NCI-H1092 (cell line): ENCODE measurements at places on chromosomes 11 and 22.

DNA sequence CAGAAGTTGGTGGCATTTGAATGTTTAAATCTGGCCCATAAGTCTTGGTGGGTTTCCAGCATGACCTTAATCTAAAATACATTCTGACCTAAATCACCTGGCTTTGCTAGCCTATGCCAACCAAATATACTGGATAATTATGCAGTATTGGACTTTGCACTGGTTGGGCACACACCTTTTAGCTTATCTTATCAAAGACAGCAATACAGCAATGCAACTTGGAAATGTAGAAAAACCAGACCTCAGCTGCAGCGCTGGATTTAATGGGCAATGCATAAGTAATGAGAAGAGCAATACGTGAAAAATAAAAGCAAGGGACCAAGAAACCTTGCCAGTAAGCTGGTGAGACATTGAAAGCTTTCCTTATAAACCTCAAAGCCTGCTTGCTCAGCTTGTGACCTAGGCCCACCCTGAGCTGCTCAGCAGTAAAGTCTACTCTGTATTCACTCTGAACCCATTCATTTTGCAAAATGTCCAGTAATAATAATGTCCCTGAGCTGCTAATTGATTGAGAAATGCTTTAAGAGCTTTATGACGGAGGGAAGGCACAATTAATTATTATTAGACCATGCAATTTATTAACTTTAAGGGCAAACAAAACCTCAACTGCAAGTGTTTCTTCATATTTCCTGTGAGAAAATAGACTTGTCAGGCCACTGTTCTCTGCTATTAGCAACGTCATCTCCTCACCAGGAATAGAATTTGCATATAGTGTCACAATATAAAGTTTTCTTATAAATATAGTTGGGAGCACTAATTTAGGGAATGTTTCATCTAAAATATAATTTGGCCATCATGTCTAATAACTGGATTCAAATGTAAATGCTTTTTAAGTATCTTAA is 49.4 kb upstream of the CEP295 start:
- DNase-seq = no peak

- DNase-seq = no peak
These were observed at the start of gene SPI1 for GRCh38 chr11:47378010-47378835. SPI1 (minus strand) TSS chr11:47378547; CDS start chr11:47378353, 194 bp downstream.

- no peak for DNase-seq
These were observed 186.8 kb downstream of the ETS1 start for GRCh38 chr11:128400382-128401203.

- DNase-seq = peak; percentile 27
These were observed 12.6 kb upstream of the COX8A start for GRCh38 chr11:63961608-63962412.

- peak; percentile 39 for DNase-seq
These were observed 161.1 kb upstream of the CADM1 start for GRCh38 chr11:115665175-115665821.

DNA sequence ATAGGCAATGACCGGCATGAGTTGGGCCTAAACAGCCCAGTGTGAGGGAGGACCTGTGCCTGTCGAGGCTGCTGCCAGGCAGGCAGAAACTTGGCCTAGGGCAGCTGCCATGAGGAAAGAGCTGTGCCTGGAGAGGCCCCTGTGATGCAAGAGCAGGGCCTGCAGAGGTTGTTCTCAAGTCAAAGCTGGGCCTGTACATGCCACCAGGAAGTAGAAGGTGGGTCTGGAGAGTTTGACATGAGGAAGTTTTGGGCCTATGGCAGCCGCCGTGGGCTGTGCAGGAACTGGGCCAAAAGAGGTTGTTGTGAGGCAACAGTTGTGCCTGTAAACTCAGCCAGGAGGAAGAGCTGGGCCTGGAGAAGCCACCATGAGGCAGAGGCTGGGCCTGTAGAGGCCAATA is 43.2 kb downstream of the OR4C45 start:
- no peak for DNase-seq

GRCh38 chr11:130636722-130637464 is 188.4 kb downstream of the ADAMTS15 start:
- no peak for DNase-seq

- peak; percentile 79 for DNase-seq
These were observed at the start of gene TENM4 for GRCh38 chr11:79440571-79441460. TENM4 (minus strand) TSS chr11:79441030; CDS start chr11:79069944, 371,086 bp downstream.

- no peak for DNase-seq
These were observed 40.7 kb downstream of the MOB2 start for GRCh38 chr11:1445741-1446445.

- DNase-seq = no peak
These were observed 7.8 kb downstream of the SIPA1 start for GRCh38 chr11:65645710-65646109.

- no peak for DNase-seq
These were observed 95.6 kb downstream of the UVRAG start for GRCh38 chr11:75910426-75911145.

DNA sequence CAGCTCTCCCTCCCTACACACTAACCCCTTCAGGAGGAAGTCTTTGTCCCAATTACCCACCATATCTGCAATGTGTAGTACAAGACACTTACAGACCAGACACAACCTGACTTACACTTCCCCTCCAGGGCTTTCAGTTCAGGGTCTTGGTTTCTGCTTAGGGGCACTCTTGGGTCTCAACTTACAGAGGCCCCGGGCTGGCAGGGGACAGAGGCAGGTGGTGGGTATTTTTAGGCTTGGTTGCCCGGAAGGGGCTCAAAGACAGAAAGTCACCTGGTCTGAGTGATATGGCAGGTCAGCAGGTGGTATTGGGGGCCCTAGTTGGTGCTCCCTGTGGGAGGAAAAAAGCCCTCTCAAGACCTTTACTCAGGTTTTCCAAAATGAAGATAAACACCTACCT is 3.4 kb upstream of the TMEM184B start:
- no peak for DNase-seq

GRCh38 chr11:112477581-112478317 is 217.1 kb upstream of the PLET1 start:
- DNase-seq = no peak

DNA sequence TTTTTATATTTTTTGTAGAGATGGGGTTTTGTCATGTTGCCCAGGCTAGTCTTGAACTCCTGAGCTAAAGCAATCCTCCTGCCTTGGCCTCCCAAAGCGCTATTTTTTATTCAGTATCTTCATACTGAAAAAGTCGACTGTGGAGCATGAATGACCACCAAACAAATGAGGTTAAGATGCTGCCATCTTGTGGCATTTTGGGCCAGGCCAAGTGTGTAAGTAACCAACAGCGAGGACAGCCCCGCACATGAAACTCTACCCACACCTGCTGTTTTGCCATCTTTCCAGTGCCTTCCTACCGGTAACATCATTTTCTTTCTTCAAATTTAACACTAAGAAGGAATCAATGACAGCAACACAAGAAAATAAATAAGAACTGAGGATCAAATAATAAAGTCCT is 32.2 kb upstream of the AQP11 start:
- peak; percentile 33 for DNase-seq

DNA sequence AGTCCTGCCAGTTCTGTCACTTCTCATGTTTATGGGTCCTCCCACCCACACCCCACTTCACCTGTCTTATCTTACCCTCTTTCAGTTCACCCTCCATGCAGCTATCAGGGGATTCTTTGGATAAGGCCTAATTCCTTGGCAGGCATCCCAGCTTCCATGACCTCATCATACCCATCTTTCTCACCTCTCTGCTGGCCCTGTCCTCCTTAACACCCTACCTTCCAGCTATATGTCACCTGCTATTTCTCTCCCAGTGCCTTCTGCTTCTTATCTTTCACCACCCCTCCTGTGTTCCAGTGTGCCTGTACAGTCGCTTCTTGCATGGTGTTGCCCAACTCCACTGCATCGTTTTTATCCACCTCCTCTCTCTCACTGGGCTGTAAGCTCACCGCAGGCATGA is 28.3 kb downstream of the SNU13 start:
- no peak for DNase-seq

- DNase-seq = peak; percentile 55
These were observed 615 bp downstream of the STT3A start for GRCh38 chr11:125593114-125593820.

DNA sequence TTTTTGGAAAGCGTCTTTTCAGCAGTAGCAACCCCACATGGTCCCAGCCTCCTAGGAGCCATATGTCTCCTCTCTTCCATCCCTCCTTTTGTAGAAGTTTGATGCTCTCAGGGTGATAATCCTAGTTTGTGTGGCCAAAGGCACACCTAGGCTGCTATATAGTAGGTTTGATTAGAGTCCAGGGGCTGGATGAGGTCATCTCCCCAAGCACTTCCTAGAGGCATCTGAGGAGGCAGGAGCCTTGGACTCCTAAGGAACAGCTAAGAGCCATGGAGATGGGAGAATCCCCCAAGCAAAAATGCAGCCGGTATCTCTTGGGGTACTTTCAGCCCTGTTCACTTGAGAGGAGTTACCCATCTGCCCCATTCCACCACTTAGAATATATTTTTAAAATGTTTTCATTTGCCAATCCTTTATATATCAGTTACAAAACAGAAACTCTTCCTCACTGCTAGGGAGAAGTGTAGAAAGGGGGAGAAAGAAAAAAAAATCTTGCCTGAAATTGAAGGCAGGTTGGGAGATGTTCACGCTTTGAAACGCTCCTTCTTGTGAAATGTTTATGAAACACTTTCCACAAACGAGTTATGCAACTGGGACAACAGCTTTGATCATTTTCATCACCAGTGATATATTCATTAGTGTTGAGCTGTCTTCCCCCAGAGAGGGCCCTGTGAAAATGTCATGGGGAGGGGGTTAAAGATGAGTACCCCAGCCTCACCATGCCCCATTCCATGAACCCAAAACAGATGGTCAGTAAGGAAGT is 31.9 kb upstream of the TLCD5 start:
- DNase-seq = no peak

DNA sequence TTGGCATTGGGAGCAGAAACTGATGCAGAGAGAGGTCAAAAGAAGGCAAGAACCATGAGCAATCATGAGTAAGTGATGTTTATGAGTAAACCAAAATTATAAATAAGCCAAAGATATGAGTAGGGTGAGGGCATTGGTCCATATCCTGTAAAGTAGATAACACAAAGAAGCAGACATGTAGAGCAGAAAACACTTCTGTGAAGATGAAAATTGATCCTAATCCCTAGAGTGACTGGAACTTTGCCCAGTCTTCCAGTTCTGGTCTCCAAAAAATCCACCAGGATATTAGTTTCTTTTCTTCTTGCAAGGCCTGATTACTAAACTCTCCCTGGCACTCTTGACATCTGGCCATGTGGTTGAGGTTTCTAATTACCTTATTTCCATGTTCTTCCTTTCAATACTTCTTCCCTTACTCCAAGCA is 13.7 kb upstream of the DRD2 start:
- no peak for DNase-seq

DNA sequence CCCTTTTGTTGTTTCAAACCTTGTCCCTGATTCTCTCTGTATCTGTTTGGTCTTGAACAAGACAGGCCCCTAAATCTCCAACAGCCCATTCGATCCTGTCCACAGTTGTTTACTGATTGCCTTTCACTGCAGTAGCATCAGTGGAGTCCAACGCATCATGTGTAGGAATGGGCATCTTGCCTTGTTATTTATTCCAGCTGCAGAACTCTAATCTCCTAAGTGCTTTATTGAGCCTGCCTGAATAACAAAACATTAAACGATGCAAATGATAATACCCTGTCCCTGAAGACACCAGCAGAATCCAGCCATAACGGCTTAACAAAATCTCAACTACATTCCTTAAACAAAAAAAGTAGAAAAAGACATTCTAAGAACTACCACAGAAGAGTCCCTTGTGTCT is 50.1 kb downstream of the SLC35F2 start:
- no peak for DNase-seq

DNA sequence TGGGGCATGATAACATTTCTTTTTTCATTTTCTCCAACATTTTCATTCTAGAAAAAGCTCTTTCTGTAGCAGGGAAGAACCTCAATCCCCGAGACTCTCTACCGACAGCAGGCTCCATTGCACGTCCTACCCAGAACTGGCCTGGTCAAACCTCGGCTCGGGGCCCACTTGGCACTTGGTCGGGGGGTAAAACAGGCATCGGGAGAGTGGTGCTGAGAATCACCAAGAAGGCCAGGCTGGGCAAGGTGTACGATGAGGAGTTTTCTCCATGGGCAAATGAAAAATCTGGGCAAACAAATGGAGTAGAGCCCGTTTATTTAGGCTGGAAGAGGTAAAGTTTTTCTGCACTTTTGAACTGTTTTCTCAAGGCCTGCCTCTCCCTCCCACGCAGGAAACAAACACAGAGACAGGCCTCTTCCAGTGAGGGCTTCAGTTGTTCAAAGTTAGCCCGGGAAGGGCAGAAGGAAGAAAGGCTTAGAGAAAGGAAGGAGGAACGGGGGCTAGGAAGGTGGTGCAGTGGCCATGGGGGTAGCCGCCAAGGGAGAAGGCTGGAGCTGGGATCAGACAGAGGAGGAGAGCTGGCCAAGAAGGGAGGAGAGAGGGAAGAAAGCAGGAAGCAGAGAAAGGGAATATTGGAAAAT is 87.6 kb downstream of the ETS1 start:
- no peak for DNase-seq

DNA sequence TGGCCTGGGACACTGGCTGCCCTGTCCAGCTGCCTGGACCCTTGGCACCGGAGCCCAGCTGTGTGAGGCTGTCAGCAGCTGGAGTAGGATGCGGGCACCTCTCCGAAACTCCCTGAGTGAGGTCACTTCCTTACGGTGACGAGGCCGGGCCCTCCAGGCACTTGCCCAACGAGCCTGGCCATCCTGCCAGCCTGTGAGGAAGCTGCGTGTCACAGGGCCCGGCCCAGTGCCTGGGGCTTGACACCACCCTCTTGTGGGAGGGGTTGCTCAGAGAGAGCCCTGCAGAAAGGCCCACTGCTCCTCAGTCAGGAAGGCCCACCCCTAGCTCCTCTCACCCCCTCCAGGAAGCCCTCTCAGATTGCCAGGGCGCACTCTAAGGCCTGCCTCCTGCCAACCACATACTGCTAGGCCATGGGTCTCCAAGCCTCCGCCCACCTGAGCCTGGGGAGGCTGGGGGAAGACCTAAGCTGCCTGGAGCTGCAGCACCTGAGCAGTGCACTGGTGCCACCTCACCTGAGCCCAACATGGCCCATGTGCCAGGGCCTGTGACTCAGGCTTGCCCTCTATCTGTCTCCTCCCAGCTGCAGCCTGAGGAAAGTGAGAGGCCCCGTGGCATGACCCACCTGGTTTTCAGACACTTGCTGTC is 4.3 kb upstream of the PHLDA2 start:
- DNase-seq = no peak

GRCh38 chr11:15988016-15988550 is 368.3 kb downstream of the SOX6 start:
- DNase-seq = no peak

DNA sequence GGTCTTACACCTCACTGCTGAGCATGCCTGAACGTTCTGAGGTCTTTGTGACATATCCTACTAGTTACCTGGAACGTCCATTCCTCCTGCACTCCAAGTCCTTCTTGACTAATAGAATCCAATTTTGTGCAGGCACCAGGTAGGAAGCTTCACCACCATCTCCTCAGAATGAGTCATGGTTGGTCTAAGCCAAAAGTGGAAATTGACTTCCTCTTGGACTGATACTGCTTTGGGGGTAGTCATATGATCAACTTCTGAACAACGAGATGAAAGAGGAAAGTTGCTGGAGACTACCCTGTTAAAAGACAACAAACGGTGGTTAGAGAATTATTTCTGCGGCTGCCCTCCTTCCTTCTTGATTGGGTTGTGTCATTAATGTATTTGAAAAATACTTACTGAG is 374.2 kb upstream of the LARGE1 start:
- DNase-seq = no peak
